ENCODE measurements at places on chromosomes 4 and X. TPM values are rescaled to one million over a fixed set of nuclear protein-coding genes. Genes with fewer than 3 reads are reported as not detected.

GRCh38 chr4:125316401-125316790 is 1.6 kb downstream of the FAT4 start:
- peaks cover 20% of the 10 kb centered on the region for H3K36me3 ChIP-seq
- H3K27me3 ChIP-seq = peaks cover 34% of the 10 kb centered on the region
- H3K27ac ChIP-seq = no peak overlapping the region
- DNase-seq = peak; percentile 52

GRCh38 chr4:176014583-176015108 is 51.0 kb upstream of the WDR17 start:
- no peaks in the 10 kb centered on the region for H3K27me3 ChIP-seq
- H3K4me1 ChIP-seq = peaks cover 3% of the 10 kb centered on the region
- no peak for DNase-seq
- 0 out of 2 replicates have a peak, but pooled peaks cover 5% of the 10 kb centered on the region for H3K36me3 ChIP-seq

DNA sequence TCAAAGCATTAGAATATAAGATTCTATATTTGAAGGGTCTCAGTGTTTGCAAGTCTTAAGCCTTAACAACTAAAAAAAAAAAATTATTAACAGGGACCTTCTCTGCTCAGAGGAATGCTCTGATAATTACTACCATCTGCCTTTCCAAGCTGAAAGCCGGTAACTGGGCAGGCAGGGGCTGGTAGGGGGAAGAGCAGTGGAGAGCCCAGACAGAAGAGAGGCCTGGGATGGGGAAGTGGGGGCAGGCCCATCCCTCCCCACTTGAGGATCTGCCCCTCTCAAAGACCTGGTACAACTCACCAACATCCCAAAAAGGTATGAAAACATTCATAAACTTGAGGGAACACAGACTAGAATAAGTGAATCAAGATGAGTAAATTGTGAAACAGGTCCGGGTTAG is 113.9 kb downstream of the QDPR start:
- H3K27me3 ChIP-seq = no peaks in the 10 kb centered on the region
- H3K4me1 ChIP-seq = no peaks in the 10 kb centered on the region
- H3K27ac ChIP-seq = no peak overlapping the region
- H3K36me3 ChIP-seq = no peaks in the 10 kb centered on the region
- DNase-seq = no peak
- no peak overlapping the region for H3K4me3 ChIP-seq

DNA sequence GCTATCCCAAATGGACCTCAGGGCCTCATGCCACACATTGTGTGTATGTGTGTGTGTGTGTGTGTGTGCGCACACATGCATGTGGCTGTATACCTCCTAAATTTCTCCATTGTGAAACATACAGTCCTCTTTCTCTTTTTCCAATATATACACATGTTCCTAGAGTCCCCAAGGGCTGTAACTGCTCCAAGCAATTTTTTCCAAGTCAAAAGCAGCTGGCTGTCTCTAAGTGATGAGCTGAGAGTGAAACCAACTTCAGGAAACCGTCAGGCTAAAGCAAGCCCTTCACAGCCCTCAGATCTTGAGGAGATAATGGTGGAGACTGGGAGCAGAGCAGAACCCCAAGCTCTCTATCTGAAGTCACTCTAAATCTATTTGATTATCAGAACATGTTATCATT is 496.1 kb upstream of the DIPK2B start:
- DNase-seq = no peak
- H3K4me3 ChIP-seq = no peak overlapping the region
- no peaks in the 10 kb centered on the region for H3K27me3 ChIP-seq

DNA sequence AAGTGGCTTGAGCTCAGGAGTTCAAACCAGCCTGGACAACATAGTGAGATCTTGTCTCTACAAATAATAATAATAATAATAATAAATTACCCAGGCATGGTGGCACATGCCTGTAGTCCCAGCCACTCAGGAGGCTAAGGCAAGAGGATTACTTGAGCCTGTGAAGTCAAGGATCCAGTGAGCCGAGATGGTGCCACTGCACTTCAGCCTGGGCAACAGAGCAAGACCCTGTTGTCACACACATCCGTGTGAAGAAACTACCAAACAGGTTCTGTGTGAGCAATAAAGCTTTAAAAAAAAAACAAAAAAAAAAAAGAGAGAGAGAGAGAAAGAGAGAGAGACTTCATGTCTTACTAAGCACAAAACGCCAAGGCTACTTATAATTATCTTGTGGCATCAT is 42.5 kb downstream of the ANOS1 start:
- H3K27me3 ChIP-seq = no peaks in the 10 kb centered on the region
- H3K27ac ChIP-seq = peak overlapping the region; percentile 98
- H3K4me1 ChIP-seq = peaks cover 68% of the 10 kb centered on the region
- no peak overlapping the region for H3K4me3 ChIP-seq
- DNase-seq = no peak
- peaks cover 3% of the 10 kb centered on the region for H3K36me3 ChIP-seq

DNA sequence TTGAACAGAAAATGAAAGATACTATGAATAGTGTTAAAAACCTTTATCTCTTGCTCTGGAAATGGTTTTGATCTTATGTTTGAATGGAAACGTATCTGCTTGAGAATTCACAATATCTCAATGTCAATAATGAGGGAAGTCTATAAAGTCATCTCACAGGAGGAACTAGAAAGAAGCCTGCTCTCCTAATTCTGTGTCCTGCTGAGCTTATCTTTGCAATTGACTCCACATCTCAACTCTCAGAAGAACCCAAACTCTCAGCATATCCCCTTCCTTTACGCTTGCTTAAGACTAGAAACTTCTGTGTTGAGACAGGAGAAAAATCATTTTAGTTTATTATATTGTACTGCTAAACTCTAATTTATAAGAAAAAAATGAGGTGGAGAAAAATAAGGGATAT is 8.3 kb upstream of the PF4V1 start:
- H3K36me3 ChIP-seq = no peaks in the 10 kb centered on the region
- no peak overlapping the region for H3K4me3 ChIP-seq
- DNase-seq = no peak
- H3K27me3 ChIP-seq = peaks cover under 1% of the 10 kb centered on the region
- peaks cover 19% of the 10 kb centered on the region for H3K4me1 ChIP-seq

- H3K27ac ChIP-seq = no peak overlapping the region
- H3K27me3 ChIP-seq = peaks cover 88% of the 10 kb centered on the region
- DNase-seq = peak; percentile 10
- H3K4me3 ChIP-seq = peak overlapping the region; percentile 27
- peaks cover 46% of the 10 kb centered on the region for H3K4me1 ChIP-seq
- no peaks in the 10 kb centered on the region for H3K36me3 ChIP-seq
These were observed 4.0 kb upstream of the MSX1 start for GRCh38 chr4:4855301-4856070.

DNA sequence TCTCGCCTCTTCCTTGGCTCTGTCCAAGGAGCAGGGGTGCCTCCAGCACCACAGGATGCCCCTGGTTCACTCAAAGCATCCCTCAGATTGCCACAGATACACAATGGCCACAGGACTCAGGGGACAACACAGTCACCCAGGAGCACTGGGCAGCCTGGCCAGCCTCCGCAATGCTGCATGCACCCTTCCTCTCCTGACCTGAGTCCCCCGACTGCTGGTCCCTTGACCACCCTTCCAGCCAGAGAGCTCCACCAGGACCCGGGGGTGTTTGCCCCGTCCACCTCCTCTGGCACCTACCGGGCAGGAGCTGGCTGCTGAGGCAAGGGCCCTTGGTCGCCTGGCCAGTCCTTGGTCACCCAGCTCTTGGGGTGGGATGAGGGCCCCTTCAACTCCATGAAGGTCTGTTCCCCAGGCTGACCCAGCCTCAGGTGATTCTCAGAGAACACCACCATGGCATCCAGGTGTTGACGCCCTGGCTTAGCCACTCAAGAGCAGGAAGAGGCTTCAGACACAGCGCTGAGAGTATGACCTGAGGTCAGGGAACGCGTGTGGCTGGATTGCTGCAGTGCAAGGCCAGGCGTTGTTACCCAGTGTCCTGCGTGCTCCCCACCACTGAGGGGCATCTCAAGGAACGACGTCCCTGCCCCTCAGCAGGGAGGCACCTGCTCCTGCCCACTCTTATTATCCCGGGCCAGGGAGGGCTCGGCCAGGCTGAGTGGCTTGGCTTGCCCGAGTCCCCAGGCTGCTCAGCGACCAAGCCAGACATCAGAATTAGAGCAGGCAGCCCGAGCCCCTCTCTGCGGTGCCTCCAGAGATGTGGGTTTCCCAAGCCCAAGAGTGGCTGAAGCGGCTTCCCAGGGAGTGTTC is 10.2 kb downstream of the ADRA2C start:
- no peak overlapping the region for H3K4me3 ChIP-seq
- H3K27me3 ChIP-seq = no peaks in the 10 kb centered on the region
- H3K4me1 ChIP-seq = peaks cover 4% of the 10 kb centered on the region
- no peak for DNase-seq
- no peaks in the 10 kb centered on the region for H3K36me3 ChIP-seq
- no peak overlapping the region for H3K27ac ChIP-seq

DNA sequence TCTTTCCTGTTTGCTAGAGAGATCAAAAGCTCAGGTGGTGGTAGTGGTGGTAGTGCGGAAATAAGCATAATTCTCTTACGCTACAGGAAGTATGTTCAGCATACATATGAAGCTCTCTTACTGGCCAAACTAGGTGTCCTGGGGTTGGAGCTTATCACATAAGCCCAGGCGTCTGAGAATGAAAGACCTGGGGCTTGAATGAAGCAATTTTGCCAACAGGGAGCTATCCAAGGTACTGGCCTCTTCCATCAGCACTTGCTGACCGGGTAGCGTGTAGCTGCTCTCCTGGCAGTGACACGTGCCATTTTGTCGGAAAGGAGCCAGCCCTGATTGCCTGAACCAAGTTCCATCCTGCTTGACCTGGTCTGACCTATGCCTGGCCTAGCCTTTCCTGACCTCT is 65.9 kb upstream of the HPF1 start:
- H3K27ac ChIP-seq = no peak overlapping the region
- peaks cover 11% of the 10 kb centered on the region for H3K36me3 ChIP-seq
- no peak overlapping the region for H3K4me3 ChIP-seq
- peaks cover 5% of the 10 kb centered on the region for H3K27me3 ChIP-seq
- H3K4me1 ChIP-seq = no peaks in the 10 kb centered on the region

DNA sequence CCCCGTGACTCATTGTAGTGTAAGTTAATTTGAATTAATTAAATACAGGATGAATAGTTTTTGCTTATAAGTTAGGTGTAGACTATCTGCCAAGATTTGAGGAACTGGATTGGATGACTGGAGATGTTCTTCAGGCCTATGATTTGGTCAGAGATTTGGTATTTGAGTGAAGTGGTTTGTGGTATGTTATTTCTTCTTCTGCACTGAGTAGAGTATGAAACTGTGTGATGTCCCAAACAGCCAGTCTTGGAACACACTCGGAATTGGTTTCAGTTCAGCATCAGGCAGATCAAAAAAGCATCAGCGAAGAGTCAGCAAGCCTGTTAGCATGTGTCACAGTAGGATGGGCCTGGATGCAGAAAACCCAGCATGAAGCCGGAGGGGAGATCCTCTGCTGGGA is 294.1 kb downstream of the ARHGAP10 start:
- H3K4me3 ChIP-seq = no peak overlapping the region
- H3K36me3 ChIP-seq = no peaks in the 10 kb centered on the region
- peaks cover 23% of the 10 kb centered on the region for H3K4me1 ChIP-seq
- H3K27me3 ChIP-seq = no peaks in the 10 kb centered on the region
- no peak overlapping the region for H3K27ac ChIP-seq
- DNase-seq = no peak

- H3K4me1 ChIP-seq = no peaks in the 10 kb centered on the region
- no peak overlapping the region for H3K4me3 ChIP-seq
- no peaks in the 10 kb centered on the region for H3K36me3 ChIP-seq
- H3K27me3 ChIP-seq = peaks cover 26% of the 10 kb centered on the region
- H3K27ac ChIP-seq = no peak overlapping the region
- DNase-seq = no peak
These were observed 14.6 kb downstream of the RAB9B start for GRCh38 chrX:103817502-103817901.

DNA sequence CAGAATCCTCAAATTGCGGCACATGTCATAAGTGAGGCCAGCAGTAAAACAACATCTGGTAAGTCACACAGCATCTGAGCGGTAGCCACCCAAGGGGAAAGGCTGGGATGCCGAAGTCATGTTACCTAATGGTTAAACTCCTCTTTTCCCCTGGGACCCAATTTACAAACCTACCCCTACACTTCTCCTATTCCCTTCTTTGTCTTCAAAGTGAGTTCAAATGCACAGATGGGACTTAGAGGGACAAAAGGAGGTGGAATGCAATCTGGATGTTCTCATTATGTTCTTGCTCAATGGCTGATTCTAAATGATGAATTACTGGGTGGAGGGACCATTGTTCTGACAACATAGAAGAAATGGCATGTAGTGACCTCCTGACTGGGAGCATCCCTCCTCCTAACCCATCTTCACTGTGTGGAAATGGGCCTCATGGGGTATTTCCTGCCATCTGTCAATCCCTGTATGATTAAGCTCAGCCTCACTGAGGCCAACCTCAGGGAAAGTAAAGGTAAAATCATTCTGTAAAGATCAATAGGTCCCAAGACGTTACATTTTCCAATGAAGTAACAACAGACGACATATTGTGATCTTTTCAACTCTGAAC is 8.5 kb downstream of the CD40LG start:
- H3K27ac ChIP-seq = no peak overlapping the region
- no peak for DNase-seq
- peaks cover 3% of the 10 kb centered on the region for H3K27me3 ChIP-seq
- H3K4me3 ChIP-seq = no peak overlapping the region
- H3K4me1 ChIP-seq = peaks cover 8% of the 10 kb centered on the region

GRCh38 chrX:40759374-40759773 is 24.0 kb upstream of the MED14 start:
- peaks cover 5% of the 10 kb centered on the region for H3K4me1 ChIP-seq
- no peak for DNase-seq
- no peaks in the 10 kb centered on the region for H3K27me3 ChIP-seq
- H3K36me3 ChIP-seq = no peaks in the 10 kb centered on the region

GRCh38 chrX:134718966-134719317 is 60.7 kb upstream of the PLAC1 start:
- H3K36me3 ChIP-seq = no peaks in the 10 kb centered on the region
- H3K4me1 ChIP-seq = peaks cover 41% of the 10 kb centered on the region
- no peak overlapping the region for H3K27ac ChIP-seq
- no peaks in the 10 kb centered on the region for H3K27me3 ChIP-seq
- H3K4me3 ChIP-seq = no peak overlapping the region

- peak; percentile 11 for DNase-seq
- peaks cover 10% of the 10 kb centered on the region for H3K36me3 ChIP-seq
- peaks cover 9% of the 10 kb centered on the region for H3K4me1 ChIP-seq
- H3K27me3 ChIP-seq = peaks cover 1% of the 10 kb centered on the region
These were observed 3.7 kb upstream of the UGT2A1 start for GRCh38 chr4:69656653-69657158.

Gene BEX2
- 32.8 TPM for total RNA-seq

Gene CACNA1F
- total RNA-seq = 2.7 TPM

Gene ART3
- 0.59 TPM for total RNA-seq

Gene GLRB
- 0.71 TPM for total RNA-seq

Gene AWAT2
- total RNA-seq = not detected

Gene CT45A5
- not detected for total RNA-seq

Gene F8A3
- total RNA-seq = 5.5 TPM
